ENCODE measurements at places on chromosomes 1 and 21. TPM values are rescaled to one million over a fixed set of nuclear protein-coding genes. Genes with fewer than 3 reads are reported as not detected.
A peak's percentile ranks its signal among the peaks of the same experiment; 100 is the strongest.

DNA sequence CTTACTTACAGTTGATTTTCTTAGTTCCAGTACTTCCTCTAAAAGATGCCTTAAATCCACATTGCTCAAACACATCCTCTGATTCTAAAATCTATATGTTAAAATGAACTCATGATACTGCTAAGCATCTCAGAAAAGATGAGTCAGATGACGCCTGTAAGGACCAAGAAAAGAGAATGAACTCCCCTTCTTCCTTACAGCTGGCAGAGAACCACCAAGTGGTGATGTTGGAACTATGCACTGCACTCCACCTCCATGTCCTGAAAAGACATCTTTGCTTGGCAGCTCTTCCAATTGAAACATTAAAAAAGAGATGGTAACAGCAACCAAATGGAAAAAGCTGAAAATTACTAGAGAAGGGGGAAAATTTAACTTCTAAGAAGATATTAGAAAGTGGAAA, 648.8 kb downstream of the PTPRC start:
- no peaks in the 10 kb centered on the region for H3K36me3 ChIP-seq
- DNase-seq, result no peak
- no peak overlapping the region for H3K4me3 ChIP-seq
- no peaks in the 10 kb centered on the region for H3K4me1 ChIP-seq
- H3K27me3 ChIP-seq, result no peaks in the 10 kb centered on the region
- no peak overlapping the region for H3K27ac ChIP-seq

DNA sequence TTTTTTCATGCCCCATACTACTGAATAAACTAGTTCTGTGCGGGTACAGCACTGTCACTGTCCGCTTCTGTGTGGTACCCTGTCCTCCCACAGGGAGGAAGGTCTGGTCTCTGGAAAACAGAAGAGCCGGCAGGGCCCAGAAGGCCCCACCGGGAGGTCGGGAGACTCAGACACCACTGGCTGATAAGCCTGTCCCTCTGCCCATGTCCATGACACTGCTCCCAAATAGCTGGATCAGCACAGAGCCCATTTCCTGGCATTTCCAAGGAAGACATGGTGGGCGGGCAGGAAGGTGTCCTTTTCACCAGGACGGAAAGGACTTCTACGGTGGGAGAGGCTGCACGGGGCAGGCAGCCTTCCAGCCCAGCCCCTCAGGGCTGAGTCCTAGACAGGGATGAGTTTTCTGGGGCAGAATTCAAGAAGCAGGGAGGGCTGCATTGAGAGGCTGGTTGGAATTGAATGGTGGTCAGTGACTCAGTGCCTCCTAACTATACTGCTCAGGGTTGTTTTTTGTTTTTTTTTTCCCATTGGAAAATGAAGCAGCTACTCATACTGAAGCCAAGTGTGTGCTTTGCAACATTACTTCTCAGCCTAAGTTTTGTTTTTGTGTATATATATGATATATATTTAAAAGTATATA, 7.1 kb downstream of the PSRC1 start:
- no peaks in the 10 kb centered on the region for H3K27me3 ChIP-seq
- H3K4me1 ChIP-seq, result peaks cover 26% of the 10 kb centered on the region
- peaks cover 22% of the 10 kb centered on the region for H3K36me3 ChIP-seq
- no peak for DNase-seq
- no peak overlapping the region for H3K4me3 ChIP-seq

DNA sequence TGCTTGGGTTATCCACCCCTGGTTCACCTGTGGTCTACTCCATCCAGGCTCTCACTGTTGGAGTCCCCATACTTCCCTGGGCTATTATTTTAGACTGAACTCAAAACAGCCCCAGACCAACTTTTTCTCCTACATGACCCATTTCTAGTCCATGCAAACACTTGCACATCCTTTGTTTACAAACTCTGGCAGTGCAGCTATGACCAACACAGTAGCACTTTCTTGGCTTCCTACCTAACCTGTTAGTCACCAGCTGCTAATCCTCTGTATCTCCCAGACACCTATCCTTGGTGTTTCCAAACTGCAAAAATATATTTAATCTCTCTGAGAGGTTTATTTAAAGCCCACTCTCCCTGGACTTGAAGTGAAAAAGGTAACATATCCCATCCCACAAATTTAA, 90.8 kb downstream of the DDAH1 start:
- no peaks in the 10 kb centered on the region for H3K36me3 ChIP-seq
- H3K4me3 ChIP-seq, result no peak overlapping the region
- H3K4me1 ChIP-seq, result peaks cover 18% of the 10 kb centered on the region

DNA sequence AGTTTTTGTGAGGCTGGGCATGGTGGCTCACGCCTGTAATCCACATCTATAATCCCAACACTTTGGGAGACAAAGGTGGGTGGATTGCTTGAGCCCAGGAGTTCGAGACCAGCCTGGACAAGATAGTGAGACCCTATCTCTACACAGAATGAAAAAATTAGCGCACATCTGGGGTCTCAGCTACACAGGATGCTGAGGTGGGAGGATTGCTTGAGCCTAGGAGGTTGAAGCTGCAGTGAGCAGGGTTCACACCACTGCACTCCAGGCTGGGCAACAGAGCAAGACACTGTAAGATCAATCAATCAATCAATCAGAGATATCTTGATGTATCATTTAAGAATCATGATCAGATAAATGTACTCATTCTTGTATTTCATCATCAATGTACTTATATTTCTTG, 7.1 kb downstream of the ZYG11B start:
- H3K36me3 ChIP-seq, result peaks cover 3% of the 10 kb centered on the region
- no peaks in the 10 kb centered on the region for H3K27me3 ChIP-seq
- no peaks in the 10 kb centered on the region for H3K4me1 ChIP-seq
- DNase-seq, result no peak

- H3K36me3 ChIP-seq, result no peaks in the 10 kb centered on the region
- no peak overlapping the region for H3K27ac ChIP-seq
- H3K27me3 ChIP-seq, result peaks cover 31% of the 10 kb centered on the region
- DNase-seq, result no peak
Measured at GRCh38 chr1:211697356-211697755, 21.9 kb upstream of the NEK2 start.

DNA sequence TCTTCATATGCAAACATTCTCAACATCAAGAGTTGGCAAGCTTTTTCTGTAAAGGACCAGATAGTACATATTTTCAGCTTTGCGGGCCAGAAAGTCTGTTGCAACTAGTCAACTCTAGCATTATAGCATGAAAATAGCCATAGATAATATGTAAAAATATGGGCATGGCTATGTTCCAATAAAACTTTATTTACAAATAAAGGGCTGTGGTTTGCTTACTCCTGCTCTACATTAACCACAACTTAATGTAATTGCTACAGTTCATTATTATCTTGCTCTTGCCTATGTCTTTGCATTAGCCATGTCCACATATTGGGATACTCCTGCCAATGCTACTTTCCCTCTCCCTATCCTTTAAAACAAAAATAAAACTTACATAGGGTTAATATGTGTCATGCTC, 24.5 kb upstream of the CTSK start:
- H3K4me1 ChIP-seq, result no peaks in the 10 kb centered on the region
- peaks cover 59% of the 10 kb centered on the region for H3K36me3 ChIP-seq
- no peak overlapping the region for H3K27ac ChIP-seq

GRCh38 chr1:154906621-154907081, 29.9 kb downstream of the PMVK start:
- H3K36me3 ChIP-seq, result peaks cover 19% of the 10 kb centered on the region
- no peak overlapping the region for H3K4me3 ChIP-seq
- H3K27me3 ChIP-seq, result peaks cover 8% of the 10 kb centered on the region
- DNase-seq, result peak; percentile 15

Gene TM2D1
- 21.6 TPM for total RNA-seq

Gene ELF3
- 13.7 TPM for total RNA-seq

Gene PLA2G2A
- total RNA-seq, result 1.9 TPM
